Right kidney (tissue), 9 donors: ENCODE measurements at places on chromosomes 13 and 19.
A peak's percentile ranks its signal among the peaks of the same experiment; 100 is the strongest.

DNA sequence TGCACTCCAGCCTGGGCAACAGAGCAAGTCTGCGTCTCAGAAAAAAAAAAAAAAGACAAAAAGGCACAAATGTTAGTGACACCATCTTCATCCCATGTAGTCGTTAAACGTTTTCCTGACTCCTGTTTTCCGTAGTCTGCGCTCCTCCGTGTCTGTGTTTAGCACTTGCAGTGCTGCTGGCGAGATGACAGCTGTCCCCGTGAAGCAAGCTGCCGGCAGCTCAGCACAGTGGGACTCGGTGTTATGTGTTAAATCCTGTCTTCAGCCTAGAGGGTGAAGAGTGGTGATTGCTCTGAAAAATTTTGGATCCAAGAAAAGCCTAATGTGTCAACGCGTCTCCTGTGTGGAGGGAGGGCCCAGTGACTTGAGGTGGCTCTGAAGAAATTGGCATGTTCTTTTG lies 18.4 kb downstream of the UBXN6 start:
- DNase-seq, result no peak

DNA sequence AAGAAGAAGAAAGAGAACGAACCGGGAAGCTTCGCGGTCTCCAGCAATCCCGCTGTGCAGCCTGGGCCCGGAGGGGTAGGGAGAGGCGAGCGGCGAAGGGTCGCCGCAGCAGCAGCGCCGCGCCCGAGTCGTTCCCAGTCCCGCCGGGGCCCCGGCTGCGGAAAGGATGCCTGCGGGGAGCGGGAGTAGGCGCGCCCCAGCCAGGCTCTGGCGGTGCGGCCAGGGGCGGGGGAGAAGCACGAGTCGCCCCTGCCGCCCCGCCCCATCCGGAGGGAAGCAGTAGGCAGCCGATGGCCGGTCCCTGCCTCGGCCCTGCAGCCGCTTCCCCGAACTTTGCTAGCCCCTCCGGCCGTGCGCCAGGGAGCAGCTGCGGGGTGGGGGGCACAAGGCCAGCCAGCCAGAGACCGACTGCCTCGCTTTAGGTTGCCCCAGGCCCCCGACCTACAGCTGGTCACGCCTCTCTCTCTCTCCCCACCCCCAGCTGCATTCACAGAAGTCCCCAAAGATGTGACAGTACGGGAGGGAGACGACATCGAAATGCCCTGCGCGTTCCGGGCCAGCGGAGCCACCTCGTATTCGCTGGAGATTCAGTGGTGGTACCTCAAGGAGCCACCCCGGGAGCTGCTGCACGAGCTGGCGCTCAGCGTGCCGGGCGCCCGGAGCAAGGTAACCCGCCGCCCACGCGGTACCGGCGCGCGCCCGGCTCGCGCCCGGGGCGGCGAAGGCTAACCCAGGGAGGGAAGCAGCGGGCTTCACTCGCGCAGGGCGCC lies 1.1 kb downstream of the VSTM2B start:
- peak; percentile 66 for DNase-seq

- peak; percentile 85 for DNase-seq
These were observed 11.6 kb upstream of the ASF1B start for GRCh38 chr19:14147797-14148605.

- no peak for DNase-seq
These were observed 6.3 kb upstream of the BEST2 start for GRCh38 chr19:12745166-12745897.

- DNase-seq, result no peak
These were observed 14.0 kb downstream of the ADGRE5 start for GRCh38 chr19:14395262-14395661.

DNA sequence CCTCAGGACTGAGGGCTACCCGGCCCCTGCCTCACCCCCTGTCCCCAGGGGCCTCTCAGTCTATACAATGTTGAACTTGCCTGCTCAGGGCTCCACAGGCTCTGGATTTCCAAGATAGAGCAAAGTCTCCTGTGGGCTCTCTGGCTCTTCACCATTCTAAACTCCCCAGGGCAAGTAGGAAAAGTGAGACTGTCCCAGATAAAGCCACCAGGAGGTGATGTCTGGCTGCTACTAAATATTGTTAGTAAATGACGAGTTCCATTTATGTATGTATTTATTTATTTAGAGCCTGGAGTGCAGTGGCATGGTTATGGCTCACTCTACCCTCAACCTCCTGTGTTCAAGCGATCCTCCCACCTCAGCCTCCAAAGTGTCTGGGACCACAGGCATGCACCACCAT lies 73.6 kb upstream of the SIAH3 start:
- DNase-seq, result no peak

GRCh38 chr13:101572456-101572855 lies 120.0 kb downstream of the ITGBL1 start:
- DNase-seq, result no peak

DNA sequence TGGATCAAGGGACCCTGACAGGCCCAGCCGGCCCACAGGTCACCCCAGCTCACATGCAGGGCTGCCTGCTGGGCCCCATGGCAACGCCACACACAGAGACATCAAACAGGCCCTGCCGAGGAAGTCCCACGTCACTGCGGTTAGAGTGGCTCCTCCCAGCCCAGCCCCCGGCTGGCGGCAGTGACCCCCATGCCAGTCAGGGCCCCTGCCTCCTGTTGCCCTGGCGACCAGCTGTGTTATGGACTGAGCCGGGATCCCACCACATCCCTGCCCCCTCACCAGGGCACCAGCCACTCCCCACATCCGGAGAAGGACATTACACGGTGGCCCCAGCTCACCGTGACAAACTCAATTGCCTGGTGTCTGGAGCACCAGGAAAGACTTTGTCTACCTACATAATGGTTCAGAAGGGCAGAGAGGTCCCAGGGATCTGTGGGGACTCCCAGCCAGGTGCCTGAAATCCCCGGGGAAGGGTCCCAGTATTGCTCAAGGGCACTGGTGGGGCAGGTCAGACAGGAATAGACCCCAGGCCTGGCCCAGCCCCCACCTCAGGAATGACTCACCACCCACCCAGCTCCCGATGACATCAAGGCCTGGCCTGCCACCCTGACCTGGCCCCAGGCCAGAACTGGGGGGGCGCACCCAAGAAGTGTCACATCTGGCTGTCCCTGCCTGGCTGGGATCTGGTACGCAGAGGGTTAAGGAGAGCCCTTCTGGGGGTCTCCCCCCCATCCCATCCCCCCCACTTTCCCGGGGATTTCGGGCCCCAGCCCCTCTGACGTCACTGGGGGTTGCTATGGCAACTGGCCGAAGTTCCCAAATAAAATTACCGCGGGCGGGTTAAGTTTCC lies 30.2 kb upstream of the NANOS3 start:
- DNase-seq, result peak; percentile 90

GRCh38 chr13:58619396-58620113 lies 988.0 kb downstream of the PCDH17 start:
- no peak for DNase-seq

- DNase-seq, result no peak
These were observed 48.9 kb upstream of the URAD start for GRCh38 chr13:28037399-28037798.

- DNase-seq, result no peak
These were observed 22.2 kb upstream of the LRP3 start for GRCh38 chr19:33171916-33172359.

DNA sequence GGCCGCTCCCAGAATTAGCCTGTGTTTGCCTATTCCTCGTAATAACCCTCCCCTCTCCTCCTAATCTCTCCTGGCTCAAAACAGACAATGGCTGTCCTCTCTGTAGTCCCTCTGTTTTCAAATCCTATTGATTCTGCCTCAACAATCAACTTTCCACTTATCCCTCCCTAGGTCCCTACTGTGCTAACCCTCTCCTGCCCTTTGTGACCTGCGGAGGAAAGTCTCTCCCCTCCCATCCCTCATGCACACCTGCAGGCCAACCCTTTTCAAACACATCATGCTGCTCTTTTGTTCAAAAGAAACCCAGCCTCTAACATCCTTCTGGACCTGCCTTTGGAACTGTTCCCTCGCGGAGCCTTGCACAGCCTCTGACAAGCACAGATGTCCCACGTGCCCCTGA lies 37.3 kb downstream of the CILP2 start:
- DNase-seq, result no peak

- no peak for DNase-seq
These were observed 55.9 kb upstream of the UQCRFS1 start for GRCh38 chr19:29268721-29269393.

DNA sequence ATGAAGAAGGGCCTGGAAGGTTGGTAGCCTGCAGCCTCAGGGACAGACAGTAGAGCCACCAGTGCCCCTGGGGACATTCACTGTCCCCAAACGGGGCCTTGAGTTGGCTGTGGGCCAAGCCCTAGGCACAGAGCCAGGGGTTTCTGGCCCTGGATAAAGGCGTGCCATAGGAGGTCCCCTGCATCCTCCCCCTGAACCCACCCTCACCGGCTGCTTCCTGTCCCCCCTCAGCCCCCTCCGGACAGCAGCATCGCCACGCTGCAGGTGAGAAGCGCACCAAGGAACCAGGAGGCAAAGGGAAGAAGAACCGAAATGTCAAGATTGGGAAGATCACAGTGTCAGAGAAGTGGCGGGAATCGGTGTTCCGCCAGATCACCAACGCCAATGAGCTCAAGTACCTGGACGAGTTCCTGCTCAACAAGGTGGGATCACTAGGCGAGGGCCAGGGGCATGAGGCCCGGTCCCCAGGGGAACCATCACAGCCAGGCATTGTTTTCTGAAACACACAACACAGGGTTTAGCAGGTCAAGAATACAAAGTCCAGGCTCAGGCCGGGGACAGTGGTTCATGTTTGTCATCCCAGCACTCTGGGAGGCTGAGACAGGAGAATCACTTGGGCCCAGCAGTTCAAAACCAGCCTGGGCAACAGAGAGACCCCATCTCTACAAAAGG lies 14.6 kb upstream of the USE1 start:
- no peak for DNase-seq

GRCh38 chr13:51865838-51866237 lies 4.1 kb downstream of the CCDC70 start:
- no peak for DNase-seq

- no peak for DNase-seq
These were observed 2.6 kb upstream of the TSHZ3 start for GRCh38 chr19:31351855-31352195.

DNA sequence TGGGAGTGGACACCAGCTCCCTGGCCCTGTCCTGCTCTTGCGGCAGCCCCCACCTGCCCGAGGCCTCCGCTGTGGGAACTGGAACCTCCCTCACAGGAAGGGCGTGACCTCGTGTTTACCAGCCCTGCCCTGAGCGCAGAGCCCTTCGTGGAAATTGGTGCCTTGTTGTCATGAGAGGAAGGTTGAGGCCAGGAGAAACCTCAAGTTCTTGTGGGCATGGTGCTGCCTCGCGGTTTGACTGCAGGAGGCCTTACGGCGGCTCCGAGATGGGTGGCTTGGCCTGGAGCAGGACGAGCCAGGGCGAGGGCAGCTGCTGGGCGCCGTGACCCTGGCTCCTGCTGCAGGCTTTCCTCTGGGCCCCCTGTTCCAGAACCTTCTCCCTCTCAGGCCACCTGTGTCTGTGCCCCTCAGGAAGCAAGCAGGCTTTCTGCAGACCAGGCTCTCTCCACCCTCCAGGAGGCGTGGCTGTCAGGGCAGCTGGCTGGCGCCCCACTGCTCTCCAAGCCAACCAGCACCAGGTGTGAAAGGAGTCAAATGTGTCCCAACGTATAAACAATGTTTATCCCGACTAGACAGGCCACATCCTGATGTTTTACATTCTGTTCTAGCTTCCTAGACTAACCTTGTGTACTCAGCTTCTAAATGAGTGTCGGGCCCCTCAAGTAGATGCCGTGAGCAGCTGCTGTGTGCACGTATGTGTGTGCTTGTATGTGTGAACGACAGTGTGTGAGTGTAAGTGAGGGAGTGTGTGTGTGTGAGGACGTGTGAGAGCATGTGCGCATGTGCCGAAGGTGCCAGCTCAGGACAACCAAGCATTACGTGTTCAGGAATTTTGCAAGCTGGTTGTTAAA lies 10.4 kb upstream of the RASA3 start:
- no peak for DNase-seq

DNA sequence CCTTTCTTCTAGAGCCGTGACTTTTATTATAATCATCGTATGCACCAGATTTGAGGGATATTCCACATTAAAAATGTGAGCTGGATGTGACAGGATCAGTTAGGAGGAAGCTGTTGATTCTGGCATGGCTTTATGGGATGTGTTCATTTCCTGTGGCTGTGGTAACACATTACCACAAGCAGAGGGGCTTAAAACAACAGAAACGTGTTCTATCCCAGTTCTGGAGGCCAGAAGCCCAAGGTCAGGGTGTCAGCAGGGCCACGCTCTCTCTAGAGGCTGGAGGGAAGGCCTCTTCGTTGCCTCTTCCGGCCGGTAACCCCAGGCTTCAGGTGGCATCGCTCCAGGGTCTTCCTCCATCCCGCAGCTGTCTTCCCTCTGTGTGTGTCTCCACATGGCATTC lies 14.5 kb downstream of the MED25 start:
- DNase-seq, result no peak

- DNase-seq, result no peak
These were observed 511.8 kb downstream of the KLF12 start for GRCh38 chr13:73622381-73622780.

- no peak for DNase-seq
These were observed 895 bp downstream of the B3GNT8 start for GRCh38 chr19:41426116-41426841.

DNA sequence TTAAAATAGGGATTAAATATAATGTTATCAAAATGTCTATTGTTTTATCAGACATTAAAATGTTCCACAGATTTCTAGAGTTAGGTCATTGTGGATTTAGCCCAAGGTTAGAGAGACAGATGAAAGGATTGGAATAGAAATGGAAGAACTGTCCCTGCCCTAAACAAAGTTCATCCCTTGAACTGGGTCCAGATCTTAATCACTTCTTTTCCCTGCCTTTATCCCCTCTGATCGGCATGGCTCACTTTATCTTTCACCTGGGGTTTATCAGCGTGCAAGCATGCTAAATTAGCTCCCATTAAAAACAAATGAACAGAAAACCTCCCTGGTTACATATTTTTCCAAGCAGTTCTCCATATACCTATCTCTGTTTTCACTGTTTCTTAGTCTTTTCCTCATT lies 23.4 kb upstream of the ARGLU1 start:
- no peak for DNase-seq

- DNase-seq, result no peak
These were observed 9.9 kb upstream of the ZNF536 start for GRCh38 chr19:30362156-30362754.

DNA sequence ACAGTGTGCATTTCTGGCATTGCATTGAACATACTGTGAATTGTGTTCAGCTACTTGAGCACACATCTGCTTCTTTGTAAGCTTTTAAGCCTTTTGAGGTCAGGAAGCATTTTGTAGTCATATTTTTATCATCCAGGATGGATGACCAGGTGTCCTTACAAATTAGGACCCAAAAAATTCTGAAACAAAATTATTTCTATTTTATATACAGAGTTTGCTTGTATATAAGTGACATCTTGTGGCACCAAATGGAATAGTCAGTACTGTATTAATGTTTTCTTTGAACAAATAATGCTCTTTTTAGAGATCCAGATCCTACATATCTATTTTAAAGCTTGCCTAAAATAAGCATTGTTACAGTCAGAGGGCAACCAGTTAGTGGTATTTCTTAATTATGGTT lies 9.5 kb upstream of the SUPT20H start:
- DNase-seq, result no peak

DNA sequence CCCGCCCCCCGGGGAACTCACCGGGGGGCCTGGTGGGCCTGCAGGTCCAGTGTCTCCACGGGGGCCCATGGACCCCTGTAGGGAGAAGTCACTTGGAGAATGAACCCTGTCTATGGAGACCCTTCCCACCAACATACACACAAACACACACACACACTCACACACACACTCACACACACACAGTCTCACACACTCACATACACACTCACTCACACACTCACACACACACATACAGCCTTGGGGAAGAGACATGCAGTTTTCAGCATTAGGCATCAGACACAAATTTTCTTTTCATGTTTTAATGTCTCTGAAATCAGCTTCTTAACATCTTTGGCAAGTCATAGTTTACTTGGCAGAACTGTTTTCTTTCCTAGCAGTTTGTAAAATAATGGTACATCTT lies 31.0 kb upstream of the OLFM2 start:
- DNase-seq, result no peak
